CD4-positive, alpha-beta memory T cell (primary cell): ENCODE measurements at places on chromosomes 5 and 9. TPM values are rescaled to one million over a fixed set of nuclear protein-coding genes. Genes with fewer than 3 reads are reported as not detected.
A peak's percentile ranks its signal among the peaks of the same experiment; 100 is the strongest.

The SPATA31C1 gene
- polyA plus RNA-seq: not detected

The TRIM32 gene
- 15.5 TPM for polyA plus RNA-seq

The TAF11L7 gene
- not detected for polyA plus RNA-seq

The MARCOL gene
- not detected for polyA plus RNA-seq

The GPR21 gene
- polyA plus RNA-seq: not detected

The SHOC1 gene
- not detected for polyA plus RNA-seq

The CATSPER3 gene
- 0.68 TPM for polyA plus RNA-seq

The PCDH12 gene
- 0.13 TPM for polyA plus RNA-seq

The SLC1A3 gene
- not detected for polyA plus RNA-seq

The C7 gene
- polyA plus RNA-seq: not detected

DNA sequence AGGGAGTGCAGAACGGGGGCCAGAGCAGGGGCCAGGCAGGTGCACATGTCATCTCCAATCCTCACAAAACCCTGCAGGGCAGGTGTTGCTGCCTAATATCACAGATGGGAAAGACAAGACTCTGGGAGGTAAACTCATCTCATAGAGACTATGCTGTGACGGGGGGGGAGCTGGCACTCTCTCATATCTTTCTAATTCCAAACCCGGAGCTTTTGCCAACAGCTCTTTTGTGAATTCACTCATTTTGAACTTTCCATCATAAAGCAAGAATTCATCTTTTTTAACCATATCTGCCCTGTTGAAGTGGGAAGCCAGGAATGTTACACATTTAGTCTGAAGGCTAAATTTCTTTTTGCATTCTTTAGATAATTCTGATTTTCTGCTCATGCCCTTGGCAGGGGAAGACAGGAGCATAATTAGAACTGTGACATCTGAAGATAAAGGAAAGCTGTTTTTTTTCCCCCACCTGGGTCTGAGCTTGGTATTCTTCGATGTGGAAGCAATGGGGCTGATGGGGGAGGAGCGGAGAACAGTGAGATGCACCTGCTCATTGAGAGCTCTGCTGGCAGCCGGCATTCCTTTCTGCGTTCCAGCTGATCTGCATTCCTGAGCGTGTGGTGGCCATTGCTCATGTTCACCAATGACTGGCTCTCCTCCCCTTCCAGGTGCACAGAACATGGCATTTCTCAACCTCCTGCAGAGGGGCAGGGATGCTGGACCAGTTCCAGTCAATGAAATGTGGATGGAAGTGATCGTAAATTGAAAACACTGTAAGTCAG, 159.2 kb downstream of the NSG2 start:
- no peak for DNase-seq

- no peak for DNase-seq
Measured at GRCh38 chr5:54453046-54453445, 2.5 kb upstream of the HSPB3 start.

DNA sequence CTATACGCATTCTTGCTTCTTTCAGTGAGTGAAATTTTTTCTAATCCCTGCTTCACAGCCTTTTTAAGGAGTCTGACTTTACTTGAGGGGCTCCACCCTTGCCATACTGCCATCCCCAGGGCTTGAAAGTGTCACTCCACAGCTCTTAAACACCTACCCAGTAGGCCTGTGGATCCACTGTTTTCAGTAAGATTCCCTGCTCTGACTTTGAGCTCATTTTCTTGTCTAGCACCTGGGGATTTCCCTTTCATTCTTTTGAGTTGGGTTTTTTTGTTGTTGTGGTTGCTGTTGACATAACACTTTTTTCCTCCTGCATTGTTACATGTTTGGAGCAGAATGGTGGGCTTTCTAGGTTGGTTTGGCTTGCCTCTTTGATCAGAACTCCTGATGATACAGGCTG, 23.6 kb downstream of the SREK1IP1 start:
- no peak for DNase-seq

DNA sequence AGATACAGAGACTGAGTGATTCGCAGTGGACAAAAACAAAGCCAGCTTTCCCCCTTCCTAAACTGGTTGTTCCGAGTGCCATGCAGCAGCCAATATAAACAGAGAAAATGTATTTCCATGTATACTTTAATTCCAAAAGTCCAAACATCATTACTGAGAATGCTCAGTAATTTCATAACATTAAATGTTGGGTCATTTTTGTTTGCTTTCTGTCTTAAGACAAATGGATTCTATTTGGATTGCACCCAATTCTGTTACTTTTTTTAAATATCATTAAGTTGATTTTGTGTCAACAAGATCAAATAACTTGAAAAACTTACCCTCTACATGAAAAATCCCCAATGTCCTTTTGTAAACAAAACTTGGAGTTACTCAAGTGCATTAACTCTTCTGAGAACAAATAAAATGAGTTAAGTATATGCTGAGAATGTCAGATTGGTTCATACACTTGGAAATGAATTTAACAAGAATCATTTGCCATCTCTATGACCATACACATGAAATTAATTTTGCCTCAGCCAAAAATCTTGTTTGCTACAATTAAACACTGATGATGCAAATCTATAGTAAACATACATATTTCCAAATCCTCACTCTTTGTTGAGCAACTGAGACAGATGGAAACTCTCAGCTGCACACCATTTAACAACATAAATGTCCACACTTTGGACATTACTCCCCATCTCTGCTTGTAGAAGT, 19.4 kb downstream of the LURAP1L start:
- no peak for DNase-seq

DNA sequence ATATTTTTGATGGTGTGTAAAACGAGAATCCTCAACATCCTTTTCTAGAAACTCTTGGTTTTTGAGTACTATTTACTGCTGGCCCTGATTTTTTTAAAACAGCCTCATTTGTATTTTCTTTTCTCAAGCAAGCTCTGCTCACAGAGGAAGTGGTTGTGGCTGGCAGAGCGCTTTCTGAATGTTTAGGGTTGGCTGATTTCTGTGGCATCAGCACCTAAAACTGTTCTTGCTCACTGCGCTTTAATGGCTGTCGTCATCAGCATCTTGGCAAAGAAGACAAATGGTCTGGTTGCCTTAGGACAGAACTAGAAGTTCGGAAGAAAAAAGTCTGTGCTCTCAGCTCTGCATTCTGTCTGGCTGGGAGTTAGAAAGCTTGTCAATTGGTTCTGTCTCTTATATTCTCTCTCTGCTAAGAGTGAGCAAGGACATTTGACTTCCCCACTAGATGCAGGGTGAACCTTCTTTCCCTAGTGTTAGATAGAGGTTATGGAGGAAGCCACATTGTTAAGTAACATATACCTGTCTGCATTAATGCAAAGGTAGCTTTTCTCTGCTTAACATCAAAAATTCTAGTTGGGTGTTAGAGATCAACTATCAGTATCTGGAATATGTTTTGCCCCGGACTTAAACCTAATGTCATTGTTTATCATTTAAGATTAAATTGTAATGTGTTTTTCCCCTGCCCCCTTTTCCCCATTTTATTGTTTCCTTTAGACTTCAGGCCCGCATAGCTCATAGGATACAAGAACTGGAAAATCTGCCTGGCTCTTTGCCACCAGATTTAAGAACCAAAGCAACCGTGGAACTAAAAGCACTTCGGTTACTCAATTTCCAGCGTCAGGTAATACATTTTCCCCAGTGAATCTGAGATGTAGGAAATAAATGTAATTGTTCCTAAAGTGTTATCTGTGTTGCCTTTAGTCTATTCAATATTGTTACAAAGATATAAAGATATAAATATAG, 39.0 kb downstream of the SMARCA2 start:
- peak; percentile 88 for DNase-seq

GRCh38 chr5:76365561-76365960, 37.5 kb upstream of the IQGAP2 start:
- no peak for DNase-seq

- no peak for DNase-seq
Measured at GRCh38 chr5:152551061-152551460, 146.0 kb upstream of the NMUR2 start.

GRCh38 chr5:58871648-58872242, 288.9 kb downstream of the RAB3C start:
- DNase-seq: peak; percentile 32

DNA sequence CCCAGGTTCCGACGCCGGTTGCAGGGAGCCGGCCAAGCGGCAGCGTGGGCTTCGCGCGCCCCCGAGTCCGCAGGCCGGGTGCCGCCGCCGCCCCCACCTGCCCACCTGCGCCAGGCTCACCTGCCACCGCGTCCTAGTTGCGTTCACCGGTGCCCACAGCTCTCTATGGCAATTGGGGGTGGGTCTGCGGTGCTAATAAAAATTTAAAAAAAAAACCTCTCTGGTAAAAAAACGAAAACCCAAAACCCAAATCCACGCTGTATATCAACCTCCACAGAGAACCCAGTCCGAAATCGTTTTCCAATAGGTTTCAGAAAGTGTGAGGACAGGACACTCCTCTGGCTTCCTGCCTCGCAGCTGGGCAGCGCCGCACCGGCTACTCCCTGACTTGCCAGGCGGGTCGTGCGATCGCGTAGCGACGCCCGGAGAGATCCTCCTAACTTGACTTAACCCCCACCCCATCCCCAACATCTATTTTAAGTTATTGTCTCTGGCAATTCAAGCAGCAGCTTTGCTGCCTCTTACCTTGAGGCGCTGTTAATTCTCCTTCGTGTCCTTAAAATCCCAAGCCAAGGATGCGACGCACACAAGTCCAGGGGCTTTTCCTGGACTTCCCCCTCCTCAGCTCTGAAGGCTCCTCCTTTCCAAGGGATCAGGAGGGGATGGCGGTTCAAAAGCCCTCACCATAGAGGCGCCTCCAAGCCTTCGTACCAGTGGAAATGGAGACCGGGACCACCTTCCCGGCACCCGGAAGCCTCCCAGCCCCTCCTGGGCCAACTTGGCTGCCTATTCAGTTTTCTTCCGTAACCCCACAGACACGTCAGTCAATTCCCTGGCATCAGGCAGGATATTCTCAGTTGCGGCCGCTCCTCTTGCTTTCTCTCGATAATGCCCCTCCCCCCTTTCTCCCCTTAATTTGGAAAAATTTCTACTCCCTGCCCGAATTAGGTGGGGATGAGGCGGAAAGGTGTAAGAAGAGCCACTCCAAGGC, 1639.4 kb upstream of the C9orf72 start:
- DNase-seq: no peak

DNA sequence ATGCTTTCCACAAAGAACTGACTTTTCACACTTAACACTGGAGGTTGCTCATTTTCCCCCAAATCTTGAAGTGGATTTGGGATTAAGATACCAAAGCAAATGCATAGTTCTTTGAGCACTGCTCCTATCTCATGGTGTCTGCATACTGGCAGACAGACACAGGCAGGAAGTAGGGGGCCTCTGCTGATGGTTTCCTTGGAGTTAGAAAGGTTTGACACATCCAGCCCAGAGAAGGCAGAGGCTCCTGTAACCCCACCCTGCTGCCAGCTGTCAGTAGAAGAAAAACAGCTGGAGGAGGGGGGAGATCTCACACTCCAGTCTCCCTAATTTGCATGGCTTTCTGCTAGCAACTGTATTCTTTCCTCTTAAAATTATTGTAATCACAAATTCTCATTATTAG, 44.1 kb downstream of the APTX start:
- DNase-seq: no peak

- peak; percentile 43 for DNase-seq
Measured at GRCh38 chr5:1004461-1005248, 3.9 kb upstream of the NKD2 start.

DNA sequence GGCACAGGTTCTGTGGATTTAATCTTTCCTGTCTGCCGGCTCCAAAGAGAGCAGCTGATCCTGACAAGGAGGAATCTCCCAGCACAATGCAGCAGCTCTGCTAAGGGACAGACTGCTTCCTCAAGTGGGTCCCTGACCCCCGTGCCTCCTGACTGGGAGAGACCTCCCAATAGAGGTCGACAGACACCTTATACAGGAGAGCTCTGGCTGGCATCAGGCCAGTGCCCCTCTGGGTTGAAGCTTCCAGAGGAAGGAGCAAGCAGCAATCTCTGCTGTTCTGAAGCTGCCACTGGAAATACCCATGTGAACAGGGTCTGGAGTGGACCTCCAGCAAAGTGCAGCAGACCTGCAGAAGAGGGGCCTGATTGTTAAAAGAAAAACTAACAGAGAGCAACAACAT, 630.2 kb upstream of the FTMT start:
- DNase-seq: no peak
